Stimulated activated CD8-positive, alpha-beta memory T cell treated with anti-CD3 and anti-CD28 coated beads, Interleukin-7, amount 100 ng/mL, for 48 hours (primary cell): ENCODE measurements at places on chromosomes 5 and 9.

DNA sequence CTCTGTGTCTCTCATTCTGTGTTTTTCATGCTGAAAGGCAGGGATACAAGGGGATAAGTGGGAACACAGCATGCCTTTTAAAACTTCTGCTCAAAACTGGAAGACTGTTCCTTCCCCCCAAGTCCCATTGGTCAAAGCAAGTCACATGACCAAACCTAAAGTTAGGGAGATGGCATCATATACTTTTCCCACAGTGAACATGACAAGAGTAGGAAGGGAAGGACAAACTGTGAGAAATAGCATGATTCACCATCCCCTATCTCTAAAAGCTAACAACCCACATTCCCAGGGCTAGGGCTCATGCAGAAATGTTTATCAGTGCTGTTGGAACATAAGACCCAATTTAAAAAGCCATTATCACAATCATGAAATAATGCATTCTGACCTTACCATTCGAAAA is 24.2 kb upstream of the SHISAL2B start:
- no peak for DNase-seq

- DNase-seq, result no peak
Observed at GRCh38 chr5:178199581-178200434, 4.5 kb upstream of the HNRNPAB start.

- no peak for DNase-seq
Observed at GRCh38 chr9:35042081-35042604, 30.3 kb downstream of the VCP start.

DNA sequence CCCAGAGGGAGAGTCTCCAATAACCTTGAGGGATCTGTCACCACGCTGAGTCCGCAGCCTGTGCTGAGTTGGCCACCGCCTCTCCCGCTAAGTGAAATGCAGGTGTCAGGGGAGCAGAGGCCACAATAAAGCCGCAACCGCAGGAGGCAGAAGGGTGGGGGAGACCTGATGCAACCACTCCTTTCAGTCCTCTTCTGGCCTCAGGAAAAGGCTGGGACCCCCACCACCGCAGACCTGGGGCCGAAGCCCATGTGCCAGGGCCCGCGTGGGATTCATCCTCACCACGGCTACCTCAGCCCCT is 576 bp downstream of the MAP1B start:
- DNase-seq, result no peak
